ENCODE measurements at places on chromosomes 3 and 15.

- DNase-seq = no peak
These were observed 253.2 kb downstream of the ZPLD1 start for GRCh38 chr3:102687851-102688555.

GRCh38 chr15:76198456-76199105 is 112.7 kb downstream of the ETFA start:
- DNase-seq = no peak

DNA sequence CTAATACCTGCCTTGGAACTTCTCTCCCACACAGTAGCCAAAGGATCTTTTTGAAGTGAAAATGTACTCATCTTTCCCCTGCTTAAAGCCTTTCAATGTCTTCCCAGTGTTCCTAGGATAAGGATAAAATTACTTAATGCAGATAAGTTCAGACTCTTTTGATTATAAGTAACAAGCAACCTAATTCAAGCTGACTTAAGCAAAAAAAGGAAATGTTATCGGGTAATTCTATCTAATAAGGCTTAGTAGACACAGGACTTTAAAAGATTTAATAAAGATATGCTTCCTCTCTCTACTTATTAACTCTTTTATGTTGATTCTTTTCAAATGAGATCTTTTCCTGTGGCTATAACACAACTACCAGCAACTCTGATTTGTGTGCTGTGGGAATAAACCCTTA is 284.2 kb downstream of the OXSM start:
- no peak for DNase-seq

DNA sequence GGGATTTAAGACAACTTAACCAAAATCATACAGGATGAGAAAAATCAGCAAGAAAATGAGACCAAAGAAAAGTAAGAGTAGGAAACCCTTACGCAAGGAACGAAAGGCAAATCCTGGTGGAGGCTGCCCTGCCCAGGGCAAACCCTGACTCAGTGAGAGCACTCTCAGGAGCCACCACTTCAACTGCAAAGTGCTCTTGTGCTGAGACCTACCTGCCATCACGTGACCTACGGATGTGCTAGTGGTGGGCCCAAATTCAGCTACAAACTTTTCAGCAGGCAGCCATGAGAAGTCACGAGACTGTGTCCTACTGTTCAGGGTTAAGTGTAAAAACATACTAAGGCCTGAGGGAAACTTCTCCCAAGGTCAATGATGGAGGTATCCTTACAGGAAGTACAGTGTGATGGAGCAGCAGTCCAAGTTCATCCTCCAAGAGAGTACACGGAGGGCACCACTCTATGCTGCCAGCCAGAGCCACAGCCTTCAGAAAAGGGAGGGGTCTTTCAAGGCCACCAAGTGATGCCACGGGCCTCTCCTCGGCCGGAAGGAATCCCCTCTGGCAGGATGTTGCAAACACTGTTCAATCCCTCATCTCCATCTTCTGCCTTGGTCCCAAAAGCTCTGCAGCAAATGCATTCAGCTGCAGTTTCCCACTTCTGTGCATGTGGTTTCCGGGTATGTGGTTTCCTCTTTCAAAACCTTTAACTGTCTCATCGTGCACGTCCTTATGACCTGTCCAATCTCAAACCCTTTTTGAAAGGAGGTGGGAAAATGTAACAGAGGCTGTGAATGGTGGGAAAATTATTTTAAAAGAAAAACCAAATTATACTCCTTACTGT is 9.5 kb downstream of the CHSY1 start:
- DNase-seq = peak; percentile 18

DNA sequence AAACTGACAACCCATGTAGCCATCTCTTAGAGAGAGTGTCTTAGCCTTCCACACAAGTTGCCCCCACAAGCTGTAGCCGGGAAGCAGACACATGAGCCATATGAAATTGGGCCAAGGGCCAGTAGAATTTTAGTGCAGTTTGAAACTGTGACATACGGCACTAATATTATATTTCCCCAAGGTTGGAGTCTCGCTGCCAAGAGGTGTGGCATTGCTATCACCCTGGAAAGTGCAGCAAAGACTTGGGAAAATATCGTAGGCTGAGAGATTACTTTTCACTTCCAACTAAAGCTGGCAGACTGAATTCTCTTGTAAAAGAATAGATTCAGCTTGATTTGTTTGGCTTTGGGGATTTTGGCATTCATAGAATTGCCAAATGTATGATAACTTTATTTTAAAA is 89.2 kb downstream of the ECT2 start:
- no peak for DNase-seq

DNA sequence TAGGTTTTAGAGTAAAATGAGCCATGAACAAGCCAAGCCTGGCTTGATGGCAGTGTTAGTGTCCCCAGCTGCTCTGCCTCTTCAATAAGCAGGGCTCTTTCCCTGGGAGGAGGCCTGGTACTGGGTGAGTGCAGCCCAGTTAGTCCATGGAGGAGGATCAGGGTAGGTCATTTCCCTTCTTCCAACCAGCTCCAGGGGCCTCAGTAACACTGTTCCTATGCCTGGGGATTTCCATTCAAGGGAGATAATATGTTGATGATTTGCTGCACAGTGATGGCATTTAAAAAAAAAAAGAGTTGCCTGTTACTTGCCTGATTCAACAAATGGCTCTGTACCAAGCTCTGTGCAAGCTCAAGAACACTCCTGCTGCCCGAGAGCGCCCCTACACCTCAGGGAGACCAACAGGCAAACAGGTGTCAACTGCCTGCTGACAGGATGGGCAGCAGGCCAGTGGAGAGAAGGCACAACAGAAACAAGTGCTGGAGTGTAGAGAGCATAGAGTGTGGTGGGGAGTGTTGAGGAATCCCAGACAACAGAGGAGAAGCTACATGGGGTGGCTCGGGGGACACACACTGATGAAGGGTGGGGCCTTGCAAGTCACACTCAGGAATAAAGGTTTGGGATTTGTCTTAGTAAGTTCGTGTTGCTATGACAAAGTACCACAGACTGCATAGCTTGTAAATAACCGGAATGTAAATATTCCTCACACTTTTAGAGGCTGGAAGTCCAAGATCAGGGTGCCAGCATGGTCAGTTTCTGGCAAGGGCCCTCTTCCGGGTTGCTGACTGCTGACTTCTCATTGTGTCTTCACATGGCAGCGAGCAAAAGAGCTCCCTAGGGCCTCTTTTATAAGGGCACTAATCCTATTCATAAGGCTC is 78.6 kb upstream of the PXYLP1 start:
- DNase-seq = no peak

DNA sequence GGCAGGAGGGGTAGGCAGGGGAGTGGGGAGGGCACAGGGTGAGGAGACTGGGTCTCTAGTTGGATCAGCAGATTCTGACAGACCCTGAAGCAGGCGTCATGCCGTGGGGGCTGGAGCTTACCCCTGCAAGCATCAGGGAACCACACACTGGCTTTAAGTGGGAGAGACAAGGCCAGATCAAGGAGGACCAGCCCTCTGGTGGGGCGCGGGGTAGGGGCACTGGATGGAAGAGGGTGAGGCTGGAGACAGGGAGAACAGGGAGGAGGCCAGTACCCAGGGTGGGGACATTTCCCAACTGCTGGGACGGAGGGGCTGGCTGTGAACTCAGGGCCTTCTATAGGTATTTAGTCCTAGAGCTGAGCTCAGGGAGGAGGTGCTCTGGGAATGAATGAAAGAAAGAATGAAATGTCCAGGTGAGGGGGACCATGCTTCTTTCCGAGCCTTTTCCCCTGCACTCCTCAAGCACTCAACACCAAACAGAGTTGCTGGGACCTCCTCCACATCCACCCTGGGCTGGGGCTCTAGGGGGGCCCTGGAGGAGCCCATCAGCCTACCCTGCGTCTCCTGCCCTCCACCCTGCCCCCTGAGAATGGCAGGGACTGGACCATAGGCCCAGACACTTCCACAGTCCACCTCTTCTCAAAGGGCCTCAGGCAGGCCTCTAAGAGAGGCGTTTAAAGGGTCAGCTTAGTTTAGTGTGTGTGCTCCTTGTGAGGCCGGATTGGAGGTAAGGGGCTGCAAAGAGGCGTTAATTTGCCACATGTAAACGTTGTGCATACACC is 49.0 kb upstream of the FGD5 start:
- no peak for DNase-seq

- DNase-seq = no peak
These were observed 8.2 kb upstream of the EPHB3 start for GRCh38 chr3:184553385-184553784.

GRCh38 chr15:58704155-58704865 is 45.2 kb downstream of the ADAM10 start:
- no peak for DNase-seq

DNA sequence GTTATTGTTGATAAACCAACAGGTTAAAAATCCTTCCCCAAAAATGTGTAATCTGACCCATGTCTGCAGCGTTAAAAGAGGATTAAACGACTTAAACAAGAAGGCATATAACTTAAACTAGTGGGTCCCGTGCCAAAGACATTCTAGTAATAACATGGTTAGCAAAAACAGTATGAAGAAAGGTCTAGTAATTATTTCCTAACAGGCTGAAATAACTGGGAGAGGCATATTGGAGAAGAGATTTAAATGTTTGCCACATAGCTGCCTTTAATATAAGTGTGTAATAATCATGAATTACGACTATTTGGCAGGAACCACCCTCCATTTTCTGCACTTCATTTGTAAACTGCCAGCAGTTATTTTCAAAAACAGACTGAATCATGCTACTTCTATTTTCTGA is 67.7 kb upstream of the CSPG5 start:
- no peak for DNase-seq

DNA sequence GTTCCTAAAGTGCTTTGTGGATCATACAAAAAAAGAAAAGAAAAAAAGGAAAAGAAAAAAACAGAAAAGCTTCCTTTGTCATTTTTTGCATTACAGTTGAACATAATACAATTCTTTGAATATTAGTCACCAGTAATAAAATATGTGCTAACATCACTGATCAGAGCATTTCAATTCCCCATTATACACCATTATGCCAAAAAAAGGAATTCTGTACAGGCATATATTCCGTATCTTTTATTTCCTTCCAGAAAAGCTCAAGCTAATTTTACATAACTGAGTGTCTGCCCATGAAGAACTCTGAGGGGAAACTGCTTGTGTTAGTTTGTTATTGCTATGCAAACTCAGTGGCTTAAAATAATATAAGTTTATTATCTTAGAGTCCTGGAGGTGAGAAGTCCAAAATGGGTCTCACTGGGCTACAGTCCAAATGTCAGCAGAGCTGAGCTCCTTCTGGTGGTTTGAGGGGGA is 377.9 kb downstream of the GAP43 start:
- no peak for DNase-seq

DNA sequence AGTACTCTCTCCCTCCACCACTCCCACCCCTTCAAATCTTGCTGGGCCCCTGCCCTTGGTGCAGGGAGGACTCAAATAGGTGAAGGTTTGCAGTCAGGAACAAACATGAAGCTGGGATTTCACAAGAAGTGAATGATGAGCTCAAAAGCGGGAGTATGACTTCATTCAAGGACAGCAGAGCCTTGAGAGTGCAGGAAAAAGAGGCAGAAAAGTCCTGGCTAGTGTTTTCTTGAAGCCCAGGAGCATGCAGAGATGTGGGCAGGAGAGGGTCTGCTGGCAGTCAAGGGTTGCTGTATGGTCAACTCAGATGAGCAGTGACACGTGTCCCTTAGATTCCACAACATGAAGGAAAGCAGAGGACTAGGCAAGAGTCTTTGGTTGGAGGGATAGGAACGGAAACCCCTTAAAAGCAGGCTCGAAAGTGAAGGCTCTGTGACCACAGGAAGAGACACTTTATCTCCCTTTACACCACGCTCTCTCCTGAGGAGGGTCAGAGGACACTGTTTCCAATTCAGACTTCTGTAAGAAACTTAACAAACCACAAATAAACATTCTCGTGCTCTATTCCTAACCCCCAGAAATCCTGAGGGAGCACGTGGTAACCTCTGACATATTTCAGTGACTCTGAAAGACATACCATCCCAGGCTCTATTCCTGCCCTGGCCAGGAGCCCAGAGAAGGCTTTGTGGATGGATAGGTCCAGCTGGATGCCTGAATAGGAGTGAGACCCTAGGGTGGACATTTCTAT is 168.0 kb upstream of the NDN start:
- no peak for DNase-seq

DNA sequence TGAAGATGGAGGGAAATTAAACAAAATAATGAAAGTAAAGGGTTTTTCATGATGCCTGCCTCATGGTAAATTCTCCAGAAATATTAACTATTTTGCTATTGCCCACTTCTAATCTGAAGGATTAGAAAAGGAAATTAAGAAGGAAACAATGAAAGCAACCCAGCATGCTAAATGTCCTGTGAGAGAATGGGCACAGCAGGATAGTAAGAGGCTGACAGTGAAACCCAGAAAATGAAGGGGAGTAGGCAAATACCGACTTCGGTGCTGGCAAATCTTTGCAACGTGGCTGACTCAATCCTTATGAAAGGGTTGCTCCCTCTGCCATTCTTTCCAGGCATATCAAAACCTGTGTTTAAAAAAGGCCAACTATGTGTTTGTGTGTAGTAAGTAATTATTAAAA is 147.5 kb upstream of the SYNPR start:
- no peak for DNase-seq

DNA sequence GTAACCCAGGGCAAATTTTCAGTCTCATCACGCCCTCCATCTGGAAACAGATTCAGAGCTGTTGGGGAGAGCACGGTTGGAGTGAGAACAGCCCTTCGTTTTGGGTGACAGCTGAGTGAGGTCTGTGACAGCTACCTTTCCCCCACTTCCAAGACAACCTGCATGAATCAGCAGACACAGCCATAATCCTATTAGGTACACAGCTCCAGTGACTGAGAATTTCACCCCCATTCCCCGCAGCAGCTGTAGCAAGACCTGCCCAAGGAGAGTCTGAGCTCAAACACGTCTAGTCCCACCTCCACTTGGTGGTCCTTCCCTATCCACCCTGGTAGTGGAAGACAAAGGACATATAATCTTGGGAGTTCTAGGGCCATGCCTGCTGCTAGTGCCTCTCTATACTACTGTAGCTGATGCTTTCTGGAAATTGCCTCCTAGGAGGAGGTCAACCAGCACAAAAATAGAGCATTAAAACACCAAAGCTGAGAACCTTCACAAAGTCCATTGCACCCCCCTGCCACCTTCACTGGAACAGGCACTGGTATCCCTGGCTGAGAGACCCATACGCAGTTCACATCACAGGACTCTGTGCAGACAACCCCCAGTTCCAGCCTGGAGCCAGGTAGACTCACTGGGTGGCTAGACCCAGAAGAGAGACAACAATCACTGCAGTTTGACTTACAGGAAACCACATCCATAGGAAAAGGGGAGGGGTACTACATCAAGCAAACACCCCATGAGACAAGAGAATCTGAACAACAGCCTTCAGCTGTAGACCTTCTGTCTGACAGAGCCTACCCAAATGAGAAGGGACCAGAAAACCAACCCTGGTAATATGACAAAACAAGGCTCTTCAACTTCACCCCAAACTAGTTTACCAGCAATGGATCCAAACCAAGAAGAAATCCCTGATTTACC is 448.6 kb upstream of the CBLB start:
- no peak for DNase-seq

- DNase-seq = no peak
These were observed 279.7 kb downstream of the ZIC1 start for GRCh38 chr3:147688868-147689267.

- DNase-seq = no peak
These were observed 168.8 kb upstream of the TOPAZ1 start for GRCh38 chr3:44072601-44073540.

- DNase-seq = no peak
These were observed 74.4 kb upstream of the KLHL25 start for GRCh38 chr15:85869124-85869523.

GRCh38 chr15:34722439-34722836 is 32.4 kb downstream of the GJD2 start:
- DNase-seq = no peak
